Hematopoietic multipotent progenitor cell treated with erythropoietin and hydrocortisone succinate and interleukin-3 and kit ligand, for 8 days (in vitro differentiated cells): ENCODE measurements at places on chromosomes 7 and 10.
A peak's percentile ranks its signal among the peaks of the same experiment; 100 is the strongest.

GRCh38 chr10:51112013-51112412 lies 37.7 kb downstream of the PRKG1 start:
- DNase-seq, result no peak

DNA sequence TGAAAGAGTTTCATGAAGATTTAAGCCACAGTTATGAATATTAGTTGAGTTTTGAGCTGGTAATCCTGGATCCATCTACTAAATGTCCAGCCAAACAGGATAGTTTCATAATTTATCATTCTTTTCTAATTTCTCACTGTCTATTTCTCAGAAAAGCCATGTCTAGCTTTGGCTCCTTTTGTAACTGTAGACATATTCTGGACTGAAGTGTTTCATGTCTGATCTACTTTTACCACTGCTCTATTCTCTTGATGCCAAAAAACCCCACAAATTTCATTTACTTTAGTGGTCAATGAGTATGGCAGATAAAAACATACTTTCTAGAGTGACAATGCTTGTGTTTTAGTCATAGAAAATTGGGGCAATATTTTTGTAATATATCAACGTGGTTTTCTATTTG lies 61.2 kb downstream of the ICA1 start:
- no peak for DNase-seq

DNA sequence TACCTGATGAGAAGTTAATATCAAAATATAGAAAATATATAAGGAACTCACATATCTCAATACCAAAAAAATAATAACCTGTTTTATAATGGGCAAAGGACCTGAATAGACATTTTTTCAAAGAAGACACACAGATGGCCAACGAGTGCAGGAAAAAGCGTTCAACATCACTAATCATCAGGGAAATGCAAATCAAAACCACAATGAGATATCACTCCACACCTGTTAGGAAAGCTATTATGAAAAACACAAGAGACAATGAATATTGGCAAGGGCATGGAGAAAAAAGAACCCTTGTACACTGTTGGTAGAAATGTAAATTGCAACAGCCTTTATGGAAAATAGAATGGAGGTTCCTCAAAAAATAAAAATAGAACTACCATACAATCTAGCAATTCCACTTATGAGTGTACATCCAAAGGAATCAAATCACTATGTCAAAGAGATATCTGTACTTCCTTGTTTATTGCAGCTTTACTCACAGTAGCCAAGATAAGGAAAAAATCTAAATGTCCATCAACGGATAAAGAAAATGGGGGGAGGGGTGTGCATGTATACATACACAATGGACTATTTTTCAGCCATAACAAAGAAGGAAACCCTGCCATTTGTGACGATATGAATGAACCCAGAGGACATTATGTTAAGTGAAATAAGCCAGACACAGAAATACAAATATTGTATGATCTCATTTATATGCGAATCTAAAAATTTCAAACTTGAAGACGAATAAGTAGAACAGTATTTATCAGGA lies 3.6 kb upstream of the ALOX5 start:
- DNase-seq, result no peak

GRCh38 chr7:86949052-86949778 lies 110.2 kb downstream of the ELAPOR2 start:
- no peak for DNase-seq

DNA sequence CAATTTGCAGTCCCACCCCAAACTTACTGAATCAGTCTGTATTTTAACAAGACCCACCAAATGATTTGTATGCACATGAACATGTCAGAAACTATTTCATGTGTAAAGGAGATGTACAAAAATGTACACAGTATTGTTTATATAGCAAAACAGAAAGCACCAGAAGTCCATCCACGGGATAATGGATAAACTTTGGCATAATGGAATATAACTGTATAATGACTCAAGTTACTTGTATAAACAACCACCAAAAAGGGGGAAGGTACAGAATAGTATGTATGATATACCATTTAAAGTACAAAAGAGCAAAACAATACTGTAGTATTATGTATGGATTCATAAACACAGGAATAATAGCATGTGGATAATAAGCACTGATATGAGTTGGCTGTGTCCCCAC lies 22.4 kb downstream of the NUP42 start:
- DNase-seq, result no peak

- peak; percentile 21 for DNase-seq
Observed at GRCh38 chr10:97687785-97688781, 1.0 kb upstream of the AVPI1 start.

GRCh38 chr7:11613292-11613930 lies 218.6 kb downstream of the THSD7A start:
- DNase-seq, result no peak

GRCh38 chr10:7545261-7545660 lies 121.5 kb downstream of the ITIH5 start:
- DNase-seq, result no peak

- DNase-seq, result no peak
Observed at GRCh38 chr10:18606051-18606695, 45.2 kb downstream of the NSUN6 start.

GRCh38 chr7:94781236-94781635 lies 125.3 kb upstream of the SGCE start:
- DNase-seq, result no peak

GRCh38 chr10:45239642-45240041 lies 75.8 kb downstream of the OR13A1 start:
- no peak for DNase-seq

- no peak for DNase-seq
Observed at GRCh38 chr10:71077796-71078453, 134.4 kb upstream of the UNC5B start.

- no peak for DNase-seq
Observed at GRCh38 chr7:540579-540978, 20.9 kb upstream of the PDGFA start.

GRCh38 chr7:116499168-116500077 lies at the start of gene CAV2:
TSS of gene CAV2 (plus strand) at chr7:116499738. CDS start at chr7:116499782, 44 bp downstream.
- no peak for DNase-seq

- DNase-seq, result no peak
Observed at GRCh38 chr10:571688-572451, 117.6 kb downstream of the DIP2C start.

GRCh38 chr7:50412973-50413372 lies 37.2 kb downstream of the FIGNL1 start:
- no peak for DNase-seq

DNA sequence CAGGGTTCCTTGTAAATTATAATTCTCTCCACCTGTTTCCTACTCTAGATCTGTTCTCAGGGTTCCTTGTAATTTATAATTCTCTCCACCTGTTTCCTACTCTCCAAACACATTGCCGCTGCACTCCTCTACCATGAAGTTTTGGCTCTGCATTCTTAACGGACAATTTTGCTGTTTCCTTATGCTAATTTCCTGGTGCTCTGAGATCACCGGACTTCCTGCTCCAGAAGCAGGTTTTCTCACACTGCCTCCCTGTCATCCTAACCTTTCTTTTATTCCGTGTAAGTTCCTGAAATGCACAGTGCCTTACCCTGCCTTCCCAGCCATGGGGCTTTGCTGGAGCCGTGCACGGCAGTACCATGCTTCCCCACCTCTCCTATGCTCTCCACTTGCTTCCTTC lies 256.8 kb downstream of the PLXNA4 start:
- DNase-seq, result no peak

- no peak for DNase-seq
Observed at GRCh38 chr7:108000875-108001763, 1.8 kb downstream of the LAMB1 start.

GRCh38 chr10:6567884-6568283 lies 12.2 kb downstream of the PRKCQ start:
- DNase-seq, result no peak

- DNase-seq, result no peak
Observed at GRCh38 chr10:63437116-63437949, 28.4 kb downstream of the JMJD1C start.

GRCh38 chr7:105587909-105588635 lies 6.8 kb upstream of the EFCAB10 start:
- DNase-seq, result no peak

- DNase-seq, result no peak
Observed at GRCh38 chr10:7855205-7855604, 36.9 kb downstream of the TAF3 start.

- DNase-seq, result no peak
Observed at GRCh38 chr10:127971101-127971946, 64.4 kb downstream of the PTPRE start.

DNA sequence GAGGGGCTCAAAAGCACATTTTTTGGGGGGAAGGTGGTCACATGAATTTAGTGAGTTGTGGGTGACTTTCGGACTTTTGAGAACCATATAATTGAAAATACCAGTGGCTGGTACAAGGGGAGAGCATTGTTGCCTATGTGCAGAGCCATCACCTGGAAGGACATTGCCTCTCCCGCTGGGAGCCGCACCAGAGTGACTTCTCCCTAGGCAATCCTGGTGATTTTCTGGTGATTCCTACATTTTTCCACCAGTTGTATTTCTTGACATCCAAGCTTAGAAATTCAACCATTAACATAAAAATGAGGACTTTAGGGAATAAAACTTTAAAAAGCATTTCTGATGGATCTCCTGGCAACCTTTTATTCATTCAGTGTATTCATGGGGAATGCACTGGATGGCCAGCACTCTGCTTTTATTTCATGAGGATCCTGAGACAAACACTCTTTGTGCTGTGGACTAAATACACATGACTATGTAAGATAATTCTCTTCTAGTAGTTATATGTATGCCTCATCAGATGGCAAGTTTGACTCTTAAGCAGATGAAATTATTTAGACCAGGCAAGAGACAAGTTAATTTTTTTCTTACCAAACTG lies 41.8 kb upstream of the MKI67 start:
- DNase-seq, result no peak

GRCh38 chr10:133141958-133142340 lies 18.1 kb upstream of the KNDC1 start:
- no peak for DNase-seq

DNA sequence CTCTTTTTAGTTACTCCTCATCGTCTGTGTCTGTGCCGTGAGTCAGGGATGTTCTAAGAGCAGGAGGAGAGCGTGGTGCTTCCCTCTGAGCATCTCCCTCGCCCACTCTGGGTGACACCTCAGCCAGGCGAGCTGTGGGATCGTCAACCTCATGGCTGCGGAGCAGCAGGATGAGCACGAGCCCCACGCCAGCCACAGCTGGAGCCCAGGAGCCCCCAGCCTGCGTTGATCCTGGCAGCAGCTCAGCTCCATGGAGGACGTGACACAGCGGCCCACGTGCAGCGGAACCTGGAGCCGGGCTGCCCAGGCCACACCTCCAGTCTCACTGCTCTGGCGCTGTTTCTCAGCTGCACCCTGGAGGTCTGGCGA lies 512.0 kb downstream of the PTPRN2 start:
- DNase-seq, result no peak

DNA sequence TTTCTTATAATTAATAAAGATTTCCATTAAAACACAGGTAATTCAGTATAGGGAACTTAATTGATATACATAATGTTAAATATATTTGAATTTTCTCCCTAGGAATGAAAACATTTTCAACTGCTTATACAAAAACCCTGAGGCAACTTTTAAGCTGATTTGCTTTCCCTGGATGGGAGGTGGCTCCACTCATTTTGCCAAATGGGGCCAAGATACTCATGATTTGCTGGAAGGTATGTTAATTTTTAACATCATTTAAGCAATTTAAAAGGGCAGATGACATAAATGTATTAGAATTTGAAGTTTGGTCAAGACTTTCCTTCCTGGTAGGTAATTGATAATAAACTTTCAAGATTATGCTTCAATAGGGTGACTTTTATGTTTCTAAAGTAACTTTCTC lies 5.8 kb downstream of the OLAH start:
- DNase-seq, result no peak

- DNase-seq, result no peak
Observed at GRCh38 chr7:80830010-80830409, 88.8 kb downstream of the SEMA3C start.

DNA sequence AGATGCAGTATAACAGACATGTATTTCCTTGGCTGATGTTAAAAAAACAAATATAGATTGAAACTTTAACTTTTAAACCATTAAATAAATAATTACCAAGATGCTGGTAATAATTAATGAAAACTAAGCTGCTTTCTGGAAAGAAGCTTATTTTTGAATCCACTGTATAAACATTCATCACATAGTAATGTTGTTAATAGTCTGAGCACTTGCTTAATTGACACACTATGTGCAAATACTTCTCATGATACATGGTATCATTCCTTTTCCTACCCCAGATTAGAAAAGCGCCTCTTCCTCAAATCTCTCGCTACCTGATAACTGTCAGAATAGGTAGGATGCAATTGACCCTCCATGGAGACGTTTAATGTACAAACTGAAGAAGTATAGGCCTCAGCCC lies 15.0 kb upstream of the COL28A1 start:
- DNase-seq, result no peak

- no peak for DNase-seq
Observed at GRCh38 chr10:35843524-35844181, 201.6 kb upstream of the FZD8 start.

DNA sequence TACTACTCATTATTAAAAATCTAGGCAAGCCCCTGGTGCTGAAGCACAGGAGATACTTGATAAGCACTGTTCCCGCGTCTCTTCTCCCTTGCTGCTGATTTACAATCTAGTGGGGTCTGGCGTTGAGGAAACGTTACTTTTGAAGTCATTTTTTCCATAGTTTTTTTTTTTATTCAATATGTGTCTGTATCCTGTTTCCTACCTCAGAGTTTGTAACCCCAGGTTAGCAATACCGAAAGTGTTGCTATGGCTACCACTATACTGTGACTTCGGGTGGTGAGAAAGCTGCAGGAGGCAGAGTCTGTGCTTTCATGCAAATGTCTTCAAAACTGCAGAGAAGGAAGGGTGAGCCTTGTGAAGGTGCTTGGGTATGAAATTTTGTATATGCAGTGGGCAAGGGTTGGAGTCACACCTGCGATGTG lies 458.8 kb upstream of the GHITM start:
- DNase-seq, result no peak

GRCh38 chr10:27506280-27506679 lies 2.2 kb downstream of the RAB18 start:
- peak; percentile 35 for DNase-seq

- no peak for DNase-seq
Observed at GRCh38 chr10:107418085-107418806, 253.7 kb upstream of the SORCS1 start.

DNA sequence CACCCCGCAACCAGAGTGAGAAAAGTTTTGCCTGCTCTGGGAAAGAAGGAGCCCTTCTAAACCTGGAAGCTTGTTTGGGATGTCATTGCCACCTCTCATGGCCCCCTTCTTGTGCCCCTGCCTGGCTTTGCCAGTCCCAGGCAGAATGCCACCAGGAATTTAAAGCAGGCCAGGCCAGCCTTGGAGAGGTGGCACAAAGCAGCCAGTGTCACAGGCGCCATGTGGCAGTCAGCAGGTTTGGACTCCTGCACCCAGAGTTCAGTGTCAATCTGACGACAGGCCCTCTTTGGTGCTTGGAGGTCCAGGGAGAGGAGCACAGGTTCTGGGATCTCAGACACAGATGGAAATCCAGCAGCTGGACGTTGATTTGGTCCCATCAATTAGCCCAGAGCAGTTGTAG lies 12.7 kb downstream of the HK1 start:
- DNase-seq, result no peak

GRCh38 chr10:130928306-130928705 lies 383.2 kb downstream of the TCERG1L start:
- no peak for DNase-seq

GRCh38 chr10:13808556-13809391 lies 222.0 kb downstream of the PRPF18 start:
- DNase-seq, result no peak

- no peak for DNase-seq
Observed at GRCh38 chr7:115701141-115701540, 329.4 kb downstream of the TFEC start.

- no peak for DNase-seq
Observed at GRCh38 chr7:8384901-8385300, 48.5 kb upstream of the NXPH1 start.
